ENCODE measurements at places on chromosomes 11 and 22. TPM values are rescaled to one million over a fixed set of nuclear protein-coding genes. Genes with fewer than 3 reads are reported as not detected.

The TSPAN32 gene
- total RNA-seq, result 5.4 TPM

The ROBO4 gene
- not detected for total RNA-seq

The MORC2 gene
- 24.9 TPM for total RNA-seq

The TTC36 gene
- 0.42 TPM for total RNA-seq

The GRM5 gene
- total RNA-seq, result not detected

The TMEM45B gene
- 0.58 TPM for total RNA-seq

The MIOX gene
- 0.29 TPM for total RNA-seq

DNA sequence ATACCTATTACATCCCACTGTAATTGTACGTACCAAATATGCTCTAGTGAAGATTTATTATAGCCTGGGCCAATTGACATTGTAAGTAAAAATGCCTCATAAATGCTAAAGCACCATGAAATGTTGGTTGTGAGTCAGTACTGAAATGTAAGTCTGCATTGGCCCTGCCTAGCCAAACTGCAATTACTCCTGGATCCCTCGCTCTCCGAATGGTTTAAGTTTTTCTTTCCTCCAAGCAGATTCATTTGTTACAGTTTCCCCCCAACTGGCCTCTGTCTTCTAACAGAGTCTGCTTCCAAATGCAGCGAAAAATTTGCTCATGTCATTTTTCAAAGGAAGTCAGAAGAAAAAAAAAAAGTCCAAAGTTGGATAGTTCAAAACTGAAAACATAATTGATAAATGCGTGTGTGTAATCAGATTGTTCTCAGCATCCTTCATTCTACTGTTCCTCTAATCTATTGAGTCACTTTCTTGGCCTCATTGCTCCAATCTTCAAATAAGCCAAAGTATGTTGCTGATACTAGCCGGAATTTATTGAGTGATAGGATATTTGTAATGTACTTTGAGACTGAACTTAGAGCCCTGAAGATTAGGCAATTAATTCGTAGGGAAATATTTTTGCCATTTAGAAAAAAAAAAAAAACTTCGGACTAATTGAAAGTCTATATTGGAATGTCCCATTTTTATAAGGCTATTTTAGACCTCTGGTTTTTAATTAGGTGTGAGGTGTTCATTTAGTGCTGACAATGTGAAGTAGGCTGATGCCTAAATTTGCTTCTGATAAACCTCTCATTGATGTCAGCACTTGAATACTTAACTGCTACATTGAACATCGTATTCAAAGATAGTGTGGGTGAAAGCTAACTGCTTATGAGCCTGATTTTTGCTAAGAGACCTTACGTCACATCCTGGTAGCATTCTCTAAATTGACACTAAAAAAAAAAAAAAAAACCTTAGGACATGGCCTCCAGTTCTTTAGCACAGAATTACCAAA is 93.4 kb downstream of the WT1 start:
- peaks cover 33% of the 10 kb centered on the region for H3K27me3 ChIP-seq
- H3K36me3 ChIP-seq, result no peaks in the 10 kb centered on the region
- H3K4me1 ChIP-seq, result peaks cover 10% of the 10 kb centered on the region
- H3K4me3 ChIP-seq, result no peak overlapping the region
- no peak overlapping the region for H3K27ac ChIP-seq

DNA sequence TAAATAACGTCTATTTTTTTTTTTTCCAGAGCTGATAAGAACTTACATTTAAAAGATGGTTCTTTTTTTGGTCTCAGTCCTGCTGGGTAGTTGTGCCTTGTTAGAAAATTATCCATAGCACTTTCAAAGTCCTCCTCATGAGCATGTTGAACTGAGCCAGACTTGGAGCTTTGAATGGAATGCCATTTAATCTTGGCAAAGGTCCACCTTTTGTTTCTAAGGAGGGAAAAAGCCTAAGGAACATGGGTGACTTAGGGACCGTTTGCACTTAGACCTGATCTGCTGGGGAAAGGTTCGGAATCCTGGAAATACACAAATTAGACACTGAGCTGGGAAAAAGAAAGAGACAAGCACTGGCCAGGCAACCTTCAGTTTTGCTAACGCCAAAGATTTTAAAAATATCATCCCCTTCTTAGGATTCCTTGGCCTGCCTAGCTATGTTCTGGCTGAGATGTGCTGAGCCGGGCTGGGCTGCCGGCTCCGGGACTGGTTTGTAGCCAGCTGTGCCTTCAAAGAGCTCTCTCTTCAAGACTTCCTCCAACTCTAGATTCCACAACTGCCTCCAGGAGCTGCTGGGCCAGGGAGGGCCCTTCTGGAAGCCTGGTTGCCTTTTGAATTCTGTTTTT is 67.4 kb downstream of the ENDOD1 start:
- peaks cover 14% of the 10 kb centered on the region for H3K36me3 ChIP-seq
- no peak overlapping the region for H3K27ac ChIP-seq
- H3K4me3 ChIP-seq, result no peak overlapping the region
- peaks cover 42% of the 10 kb centered on the region for H3K4me1 ChIP-seq

DNA sequence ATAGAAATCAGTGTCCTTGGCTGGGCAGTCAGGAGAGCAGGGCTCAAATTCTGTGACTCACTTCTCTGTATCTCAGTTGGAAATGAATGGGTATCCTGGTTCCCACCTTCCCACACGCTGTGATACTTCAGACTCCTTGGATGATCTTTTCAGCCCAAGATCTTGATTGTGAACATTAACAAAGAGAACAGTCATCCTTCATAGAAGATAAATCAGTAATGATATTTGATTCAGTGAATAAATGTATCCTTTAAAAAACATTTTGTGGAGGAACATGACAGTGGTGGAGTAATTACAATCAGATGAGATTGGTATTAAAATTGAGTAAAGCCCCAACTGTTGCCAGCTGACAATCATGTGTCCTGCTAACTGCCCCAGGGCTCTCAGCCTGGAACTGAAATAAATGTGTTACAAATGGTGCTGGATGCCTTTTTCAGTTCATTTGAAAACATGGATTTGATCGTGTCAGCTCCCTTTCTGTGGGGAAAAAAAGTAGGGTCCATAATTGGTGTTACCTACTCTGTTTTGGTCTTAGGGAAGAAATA is 72.9 kb upstream of the OR5AN1 start:
- peaks cover 12% of the 10 kb centered on the region for H3K4me1 ChIP-seq
- DNase-seq, result no peak
- H3K4me3 ChIP-seq, result no peak overlapping the region

- peaks cover 5% of the 10 kb centered on the region for H3K4me1 ChIP-seq
- H3K27me3 ChIP-seq, result peaks cover 39% of the 10 kb centered on the region
- H3K36me3 ChIP-seq, result no peaks in the 10 kb centered on the region
Observed at GRCh38 chr22:50261615-50262459, at the start of gene MAPK12. MAPK12 (minus strand) TSS chr22:50261683; CDS start chr22:50261509, 174 bp downstream.

- peaks cover 19% of the 10 kb centered on the region for H3K4me1 ChIP-seq
- DNase-seq, result no peak
- H3K36me3 ChIP-seq, result no peaks in the 10 kb centered on the region
- H3K27me3 ChIP-seq, result no peaks in the 10 kb centered on the region
Observed at GRCh38 chr22:40666151-40666848, 13.0 kb upstream of the MCHR1 start.

DNA sequence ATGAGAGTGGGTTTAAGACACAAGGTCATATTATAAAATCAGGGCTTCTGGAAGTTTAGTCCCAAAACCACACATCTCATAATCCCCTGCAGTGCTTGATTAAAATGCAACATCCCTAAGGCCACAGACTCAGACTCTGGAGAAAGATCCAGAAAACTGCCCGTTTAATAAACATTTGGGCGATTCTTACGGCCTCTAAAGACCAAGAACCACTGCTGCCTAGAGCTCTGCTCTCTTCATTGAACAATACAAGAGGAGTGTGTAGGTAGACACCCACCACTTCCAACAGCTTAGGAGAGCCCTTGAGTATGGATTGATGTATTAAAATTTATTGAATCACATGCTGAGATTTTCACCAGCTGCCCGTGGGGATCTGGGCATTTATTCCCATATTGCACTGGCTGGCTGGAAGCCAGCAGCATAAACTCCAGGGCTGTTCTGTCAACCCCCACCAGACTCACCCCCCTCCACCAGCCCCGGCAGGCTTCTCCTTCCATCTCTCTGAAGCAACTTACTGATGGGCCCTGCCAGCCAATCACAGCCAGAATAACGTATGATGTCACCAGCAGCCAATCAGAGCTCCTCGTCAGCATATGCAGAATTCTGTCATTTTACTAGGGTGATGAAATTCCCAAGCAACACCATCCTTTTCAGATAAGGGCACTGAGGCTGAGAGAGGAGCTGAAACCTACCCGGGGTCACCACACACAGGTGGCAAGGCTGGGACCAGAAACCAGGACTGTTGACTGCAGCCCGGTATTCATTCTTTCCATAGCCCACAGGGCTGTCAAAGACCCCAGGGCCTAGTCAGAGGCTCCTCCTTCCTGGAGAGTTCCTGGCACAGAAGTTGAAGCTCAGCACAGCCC is 749 bp upstream of the BEST1 start:
- H3K36me3 ChIP-seq, result no peaks in the 10 kb centered on the region
- peaks cover 9% of the 10 kb centered on the region for H3K27me3 ChIP-seq
- H3K4me1 ChIP-seq, result peaks cover 4% of the 10 kb centered on the region
- peak; percentile 37 for DNase-seq
- no peak overlapping the region for H3K4me3 ChIP-seq

DNA sequence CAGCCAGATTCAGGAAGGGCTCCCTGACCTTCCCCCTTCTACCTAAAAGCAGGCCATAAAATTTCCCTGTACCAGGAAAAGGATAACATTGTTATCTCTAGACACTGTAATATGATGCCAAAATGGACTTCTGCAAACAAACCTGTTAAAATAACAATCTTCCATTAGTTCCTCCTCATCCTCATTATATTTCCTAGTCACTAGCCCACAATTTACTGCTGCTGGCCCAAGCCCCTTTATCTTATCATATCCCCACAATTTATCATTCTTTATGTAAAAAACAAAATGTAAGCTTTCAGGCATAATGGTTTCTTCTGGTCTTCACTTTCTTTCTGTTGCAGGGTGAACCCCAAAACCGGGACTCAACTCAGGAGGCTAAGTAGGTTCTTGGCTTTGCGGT is 1132.1 kb upstream of the CNTN5 start:
- H3K27ac ChIP-seq, result no peak overlapping the region
- H3K36me3 ChIP-seq, result no peaks in the 10 kb centered on the region
- H3K27me3 ChIP-seq, result no peaks in the 10 kb centered on the region
- no peaks in the 10 kb centered on the region for H3K4me1 ChIP-seq

- H3K4me1 ChIP-seq, result peaks cover 1% of the 10 kb centered on the region
- DNase-seq, result no peak
- H3K36me3 ChIP-seq, result no peaks in the 10 kb centered on the region
- H3K27me3 ChIP-seq, result no peaks in the 10 kb centered on the region
- no peak overlapping the region for H3K27ac ChIP-seq
Observed at GRCh38 chr11:22787551-22788162, 41.9 kb downstream of the SVIP start.

- peaks cover 50% of the 10 kb centered on the region for H3K4me1 ChIP-seq
- peak overlapping the region; percentile 88 for H3K27ac ChIP-seq
- peak overlapping the region; percentile 85 for H3K4me3 ChIP-seq
- H3K27me3 ChIP-seq, result no peaks in the 10 kb centered on the region
- peak; percentile 27 for DNase-seq
Observed at GRCh38 chr11:14645985-14646900, 2.6 kb downstream of the PDE3B start.
